ENCODE measurements at places on chromosomes 2 and 18.

- no peak for DNase-seq
Measured at GRCh38 chr2:97645112-97645694, 659 bp upstream of the COX5B start.

- no peak for DNase-seq
Measured at GRCh38 chr2:136049991-136050920, 64.8 kb upstream of the DARS1 start.

DNA sequence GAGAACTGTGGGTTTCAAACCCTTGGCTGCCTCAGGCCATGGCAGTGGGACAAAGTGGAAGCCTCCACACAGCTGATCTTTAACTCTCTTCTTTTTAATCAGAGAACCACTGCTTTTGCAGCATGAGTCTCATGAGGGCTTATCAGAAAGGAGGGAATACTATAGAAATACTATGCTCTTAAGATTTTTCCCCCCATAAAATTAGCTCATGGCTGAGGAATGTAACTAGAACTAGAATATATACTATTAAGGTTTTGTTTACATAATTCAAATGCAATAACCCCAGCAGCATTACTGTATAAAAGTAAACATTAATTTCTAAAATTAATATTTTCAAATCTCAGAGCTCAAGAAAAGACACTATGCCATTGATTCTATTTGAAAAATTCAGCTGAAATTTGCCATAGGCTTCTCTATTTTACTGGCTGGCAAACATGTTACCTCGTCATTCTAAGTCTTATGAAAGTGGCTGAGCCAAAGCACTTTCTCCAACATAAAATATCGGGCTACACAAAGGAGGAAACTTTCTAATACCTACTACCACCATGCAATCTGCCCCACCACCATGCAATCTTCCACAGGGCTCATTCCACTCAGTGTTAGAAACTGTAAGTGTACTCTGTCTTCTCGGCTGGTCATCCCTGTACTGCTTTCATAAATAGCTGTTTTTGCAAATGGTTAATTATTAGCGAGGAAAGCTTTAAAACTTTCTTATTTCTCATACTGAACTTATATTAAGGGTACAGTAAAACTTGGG, 42.5 kb downstream of the WDR35 start:
- DNase-seq: peak; percentile 31

DNA sequence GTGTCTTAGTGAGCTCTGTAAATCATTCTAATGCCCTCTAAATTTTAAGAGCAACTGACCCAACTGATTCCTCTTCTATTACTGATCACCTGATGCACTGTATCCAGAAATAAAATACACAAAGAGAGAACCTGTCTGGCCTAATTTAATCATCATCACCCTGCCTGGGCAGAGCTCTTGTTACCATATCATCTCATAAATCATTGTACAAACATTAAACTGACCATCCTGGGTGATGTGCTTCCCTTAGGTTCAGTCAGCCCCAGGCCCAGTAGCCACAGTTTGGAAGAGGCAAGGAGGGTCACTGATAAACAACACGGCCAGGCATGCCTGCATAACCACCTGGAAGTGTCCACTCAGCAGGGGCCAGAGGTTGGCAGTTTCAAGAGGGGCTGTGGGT, 22.7 kb upstream of the ACMSD start:
- DNase-seq: no peak

GRCh38 chr2:207150284-207150683, 15.5 kb downstream of the KLF7 start:
- DNase-seq: no peak

Measured in fibroblast of skin of scalp (primary cell).